ENCODE measurements at places on chromosomes 4 and X.

DNA sequence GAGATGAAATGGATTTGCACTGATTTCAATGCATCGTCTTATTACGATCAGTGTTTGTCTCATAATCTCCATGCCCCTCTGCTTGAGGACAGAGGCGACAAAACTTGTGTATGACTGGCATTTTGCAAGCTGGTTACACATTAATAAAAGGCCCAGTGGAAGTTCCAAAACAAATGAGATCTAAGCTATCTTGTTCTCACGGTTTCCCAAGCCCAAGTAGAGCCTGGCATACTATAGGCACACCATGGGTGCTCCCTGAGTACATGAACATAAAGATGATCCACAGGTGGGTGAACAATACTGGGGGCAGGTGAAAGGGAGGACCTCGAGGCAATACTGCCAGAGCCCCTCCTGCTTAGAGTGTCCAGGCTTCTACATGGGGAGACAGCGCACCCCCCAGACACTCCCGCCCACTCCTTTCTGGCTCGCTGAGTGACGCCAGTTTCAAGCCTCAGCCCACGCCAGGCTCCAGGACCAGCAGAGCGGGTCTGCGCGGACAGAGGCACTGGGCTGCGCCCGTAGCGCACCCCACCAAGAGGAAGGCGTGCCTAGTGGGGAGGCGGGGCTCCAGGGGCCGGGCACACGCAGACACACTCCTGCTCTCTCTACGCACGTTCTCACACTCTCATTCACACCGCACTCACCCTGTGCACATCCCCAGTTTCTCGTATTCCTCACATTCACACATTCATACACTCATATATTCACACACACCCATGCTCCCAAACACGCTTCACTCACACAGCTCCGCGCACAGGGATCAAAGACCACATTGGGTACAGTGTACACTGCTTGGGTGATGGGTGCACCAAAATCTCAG lies 8.9 kb upstream of the GSX2 start:
- no peak for DNase-seq

DNA sequence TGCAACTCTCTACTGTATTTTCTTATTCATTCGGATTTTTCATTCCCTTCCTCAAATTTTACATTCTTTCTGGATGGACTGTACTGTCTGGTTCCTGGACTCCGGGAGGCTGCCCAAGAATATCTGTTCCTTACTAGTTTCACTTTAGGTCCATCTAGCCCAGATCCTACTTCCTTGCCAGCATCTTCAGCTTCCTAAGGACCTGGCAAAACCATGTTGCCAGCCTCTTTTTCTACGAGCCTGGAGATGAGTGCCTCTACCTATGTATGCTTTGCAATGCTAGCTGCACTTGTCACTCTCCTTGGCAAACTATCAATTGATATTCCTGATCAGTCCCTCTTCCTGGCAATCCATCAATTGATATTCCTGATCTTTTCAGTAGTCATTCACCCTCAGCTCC lies 5.6 kb upstream of the LNX1 start:
- DNase-seq: no peak

GRCh38 chr4:87097075-87097474 lies 123.3 kb downstream of the KLHL8 start:
- no peak for DNase-seq

DNA sequence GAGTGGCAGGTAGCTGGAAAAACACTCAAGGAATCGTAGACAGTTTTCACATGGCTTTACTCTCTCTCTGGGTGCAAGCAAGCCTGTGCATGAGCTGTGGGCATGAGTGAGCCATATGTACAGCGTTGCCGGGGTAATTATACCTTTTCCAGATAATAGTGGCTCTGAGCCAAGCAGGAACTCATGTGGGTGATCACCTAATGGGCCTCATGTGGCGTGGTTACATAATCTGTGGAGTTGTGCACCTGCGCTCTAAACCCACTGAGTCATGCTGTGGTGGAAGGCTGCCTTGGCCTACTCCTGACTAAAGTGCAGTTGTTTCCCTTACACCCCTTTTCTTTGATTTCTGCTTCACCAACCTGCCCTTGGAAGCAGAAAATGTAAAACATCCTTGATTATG lies 1564.5 kb upstream of the PCDH10 start:
- peak; percentile 81 for DNase-seq

- DNase-seq: no peak
Measured at GRCh38 chr4:142567199-142567598, 278.9 kb downstream of the INPP4B start.

GRCh38 chr4:146458594-146458993 lies 63.1 kb downstream of the SLC10A7 start:
- no peak for DNase-seq

DNA sequence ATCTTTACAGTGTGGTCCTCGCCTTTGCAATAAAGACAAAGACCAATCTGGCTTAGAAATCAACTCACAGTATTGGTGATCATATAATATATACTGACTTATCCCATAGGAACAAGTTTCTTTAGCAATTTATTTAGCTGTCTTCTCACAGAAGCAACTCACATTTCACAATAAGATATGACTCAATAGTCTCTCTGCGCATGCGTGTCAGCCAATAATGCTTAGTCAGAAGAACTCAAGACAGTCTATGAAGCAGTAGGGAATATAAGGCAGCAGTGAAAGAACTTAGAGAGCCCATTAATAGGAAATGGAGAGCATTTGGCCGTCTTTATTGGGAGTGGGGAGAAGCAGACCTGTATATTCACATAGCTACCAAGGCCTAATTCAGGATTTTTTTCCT lies 216.7 kb downstream of the IL13RA2 start:
- DNase-seq: no peak

- DNase-seq: no peak
Measured at GRCh38 chrX:153303276-153304262, 18.0 kb downstream of the PNMA6F start.

- DNase-seq: peak; percentile 63
Measured at GRCh38 chr4:829761-830600, 4.1 kb upstream of the CPLX1 start.

GRCh38 chrX:4825550-4825949 lies 1112.1 kb upstream of the PRKX start:
- no peak for DNase-seq

- DNase-seq: no peak
Measured at GRCh38 chr4:101074326-101074725, 273.0 kb downstream of the PPP3CA start.

DNA sequence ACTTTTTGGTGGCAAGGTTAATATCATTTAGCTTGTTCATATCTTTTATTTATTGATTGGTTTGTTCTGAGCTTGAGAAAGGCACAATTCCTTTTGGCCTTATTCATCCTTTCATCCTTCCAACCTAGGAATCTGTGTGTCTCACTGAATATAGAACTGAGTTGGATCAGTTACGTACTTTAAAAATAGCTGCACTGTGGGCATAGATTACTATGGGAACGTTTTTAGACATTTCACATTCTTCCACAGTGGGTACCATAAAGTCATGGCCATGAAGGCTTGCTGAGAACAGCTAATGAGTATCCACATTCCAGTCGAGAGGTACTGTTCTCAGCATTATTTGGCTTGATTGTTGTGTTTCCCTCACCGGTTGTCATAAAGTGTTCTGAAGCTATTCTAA lies 217.0 kb upstream of the DKK2 start:
- DNase-seq: no peak

GRCh38 chr4:4321951-4322688 lies 32.1 kb downstream of the ZBTB49 start:
- peak; percentile 29 for DNase-seq

GRCh38 chr4:20403290-20403689 lies 151.6 kb downstream of the SLIT2 start:
- no peak for DNase-seq

Data from RWPE2 (cell line).